ENCODE measurements at places on chromosomes 1 and 21.

- DNase-seq, result no peak
Observed at GRCh38 chr1:26171084-26172072, at the start of gene ZNF593OS. Gene ZNF593OS (minus strand): TSS chr1:26171832. CDS start chr1:26171661, 171 bp downstream.

DNA sequence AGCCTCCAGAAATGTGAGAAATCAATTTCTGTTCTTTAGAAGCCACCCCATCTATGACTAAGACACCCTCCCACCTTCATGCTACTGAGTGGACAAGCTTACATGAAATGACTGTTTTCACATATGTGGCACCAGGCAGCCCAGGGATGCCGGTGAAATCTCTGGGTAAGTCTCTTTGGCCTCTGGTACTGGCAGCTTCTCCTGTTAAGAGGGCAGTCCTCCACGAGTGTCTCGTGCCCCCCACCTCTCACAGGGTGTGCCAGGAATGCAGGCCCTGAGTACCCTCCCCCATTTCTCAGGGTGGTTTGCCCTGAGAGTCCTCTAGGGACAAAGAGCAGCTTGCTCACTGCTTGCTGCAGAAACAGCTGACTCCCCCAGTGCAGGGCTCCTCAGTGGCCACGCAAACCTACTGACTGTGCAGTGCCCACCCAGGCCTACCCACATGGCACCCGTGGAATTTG is 3.2 kb upstream of the PRXL2B start:
- DNase-seq, result no peak

DNA sequence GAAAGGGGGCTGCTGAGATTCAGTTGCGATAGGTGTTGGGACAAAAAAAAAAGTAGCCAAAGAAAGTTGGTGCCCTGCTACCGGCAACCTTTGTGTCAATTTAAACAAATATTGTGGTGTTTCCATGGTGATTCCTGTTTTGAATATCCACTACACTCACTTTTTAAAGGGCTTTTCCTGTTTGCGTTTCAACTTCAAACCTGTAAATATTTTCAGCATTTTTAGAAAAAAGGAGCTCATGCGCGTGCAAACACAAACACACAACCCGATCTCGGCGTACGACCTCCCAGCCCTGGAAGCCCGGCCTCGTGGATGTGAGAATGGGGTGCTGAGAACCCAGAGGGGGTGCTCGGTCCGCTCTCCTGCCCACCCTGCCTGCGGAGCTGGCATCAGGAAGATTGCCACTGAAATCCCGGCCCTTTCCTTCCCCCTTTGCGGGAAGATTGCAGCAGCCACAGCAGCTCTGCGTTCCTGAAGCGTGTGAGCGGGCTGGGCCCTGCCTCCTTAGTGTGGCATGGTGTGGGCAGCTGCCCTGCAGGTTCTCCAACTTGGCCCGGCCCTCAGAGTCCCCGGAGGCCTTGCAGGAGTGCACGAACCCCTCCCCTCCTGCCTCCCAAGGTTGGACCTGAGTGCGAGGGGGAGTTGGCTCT is 34.8 kb downstream of the CASZ1 start:
- peak; percentile 37 for DNase-seq

GRCh38 chr1:197731449-197731848 is 43.8 kb downstream of the DENND1B start:
- no peak for DNase-seq

GRCh38 chr1:178308438-178308837 is 188.3 kb downstream of the CLEC20A start:
- no peak for DNase-seq

DNA sequence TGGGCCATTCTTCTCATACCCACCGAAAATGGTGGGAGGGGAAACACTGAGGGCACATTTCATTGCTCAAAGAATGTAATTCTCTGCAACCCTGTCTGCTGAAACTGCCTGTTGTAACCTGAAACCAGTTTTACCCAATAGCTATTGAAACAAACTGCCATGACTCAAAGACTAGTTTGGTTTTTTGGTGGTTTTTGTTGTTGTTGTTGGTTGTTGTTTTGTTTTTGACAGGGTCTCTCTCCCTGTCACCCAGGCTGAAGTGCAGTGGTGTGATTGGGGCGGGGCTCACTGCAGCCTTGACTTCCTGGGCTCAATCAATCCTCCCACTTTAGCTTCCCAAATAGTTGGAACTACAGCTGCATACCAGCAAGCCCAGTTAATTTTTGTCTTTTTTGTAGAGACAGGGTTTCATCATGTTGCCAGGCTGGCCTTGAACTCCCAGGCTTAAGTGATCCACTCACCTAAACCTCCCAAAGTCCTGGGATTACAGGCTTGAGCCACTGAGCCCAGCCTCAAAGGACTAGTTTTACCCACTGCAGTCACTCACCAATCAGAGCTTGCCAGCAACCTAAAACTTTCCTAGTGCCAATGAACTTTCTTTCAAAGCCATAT is 2.1 kb upstream of the IPP start:
- no peak for DNase-seq

- no peak for DNase-seq
Observed at GRCh38 chr1:54280651-54281050, 80.7 kb downstream of the MRPL37 start.
